NCI-H524 (cell line): ENCODE measurements at places on chromosomes 3 and 15.
A peak's percentile ranks its signal among the peaks of the same experiment; 100 is the strongest.

- no peak for DNase-seq
These were observed 31.6 kb upstream of the ABHD10 start for GRCh38 chr3:111947231-111947630.

GRCh38 chr15:70566047-70566835 is 197.1 kb downstream of the UACA start:
- no peak for DNase-seq

DNA sequence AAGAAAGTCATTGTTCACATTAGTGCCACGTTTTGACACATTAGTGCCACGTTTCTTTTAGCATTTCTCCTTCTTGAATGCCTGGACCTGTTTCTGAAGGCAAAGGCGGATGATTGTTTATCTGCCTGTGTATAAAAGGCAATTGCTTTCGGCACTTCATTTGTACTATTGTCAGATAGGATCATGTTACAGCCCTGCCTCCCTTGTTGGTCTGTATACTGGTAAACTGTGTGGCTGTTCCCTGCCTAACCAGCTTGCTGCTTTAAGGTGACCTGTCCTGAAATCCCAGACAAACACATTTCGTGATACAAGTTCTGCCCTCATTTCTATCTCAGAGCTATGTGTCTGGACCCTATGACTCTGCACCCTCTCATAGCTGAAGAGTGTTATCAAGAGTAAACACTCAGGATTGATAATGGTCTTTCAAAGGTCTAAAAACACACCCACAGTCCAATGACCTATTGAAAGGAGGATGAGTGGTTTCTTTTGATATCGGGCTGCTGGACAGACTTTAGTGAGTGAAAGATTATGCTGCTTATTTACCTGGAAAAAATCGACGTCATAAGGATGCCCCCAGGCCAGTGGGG is 276.3 kb upstream of the MCTP2 start:
- no peak for DNase-seq

DNA sequence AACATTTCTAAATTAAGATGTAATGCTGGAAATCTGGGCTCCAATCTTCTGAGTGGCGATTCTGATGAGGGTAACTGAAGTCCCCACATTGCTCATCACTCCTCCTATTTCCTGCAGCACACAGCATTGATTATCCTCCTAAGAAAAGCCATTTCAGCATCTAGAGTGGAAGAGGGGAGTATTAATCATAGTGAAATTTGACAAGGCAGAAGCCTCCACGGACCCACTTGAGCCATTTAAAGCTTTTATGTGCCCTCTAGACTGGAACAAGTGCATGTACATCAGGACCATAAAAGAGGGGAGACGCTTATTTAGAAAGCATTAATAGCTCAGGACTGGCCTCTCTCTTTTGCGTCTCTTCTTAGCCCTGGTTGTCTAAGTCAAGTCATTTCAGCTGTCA is 25.8 kb downstream of the AQP9 start:
- peak; percentile 79 for DNase-seq

DNA sequence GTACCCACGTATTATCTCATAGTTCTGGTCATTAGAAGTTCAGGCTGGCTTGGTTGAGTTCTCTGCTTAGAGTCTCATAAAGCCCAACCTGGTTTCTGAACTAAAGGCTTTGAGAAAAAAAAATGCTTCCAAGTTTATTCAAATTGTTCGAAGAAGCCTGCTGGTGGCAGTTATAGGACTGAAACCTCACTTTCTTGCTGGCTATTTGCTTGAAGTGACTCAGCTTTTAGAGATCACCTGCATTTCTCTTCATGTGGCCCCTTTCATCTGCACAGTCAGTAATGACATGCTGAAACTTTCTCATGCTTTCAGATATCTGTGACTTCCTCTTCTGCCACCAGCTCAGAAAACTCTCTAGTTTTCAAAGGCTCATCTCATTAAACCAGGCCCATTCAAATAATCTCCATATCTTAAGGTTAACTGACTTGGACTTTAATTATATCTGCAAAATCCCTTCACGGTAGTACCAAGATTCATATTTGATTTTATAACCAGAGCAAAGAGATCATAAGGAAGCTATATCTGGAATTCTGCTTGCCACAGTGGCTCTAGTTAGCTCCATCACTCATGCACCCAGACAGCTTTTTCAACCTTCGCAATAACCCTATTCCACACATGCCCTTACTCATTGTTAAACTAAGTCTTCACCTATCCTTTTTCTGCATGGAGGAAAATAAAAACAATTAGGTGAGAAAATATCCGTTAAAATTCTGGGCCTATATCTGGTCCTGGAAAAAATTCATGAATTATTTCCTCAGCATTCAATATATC is 433.8 kb upstream of the CBLB start:
- no peak for DNase-seq

- DNase-seq, result peak; percentile 50
These were observed 1.3 kb downstream of the SLC7A14 start for GRCh38 chr3:170584585-170585007.

- no peak for DNase-seq
These were observed 1035.8 kb upstream of the CFAP20DC start for GRCh38 chr3:60085649-60086048.

- no peak for DNase-seq
These were observed 415.8 kb upstream of the SUCLG2 start for GRCh38 chr3:68070186-68070585.

DNA sequence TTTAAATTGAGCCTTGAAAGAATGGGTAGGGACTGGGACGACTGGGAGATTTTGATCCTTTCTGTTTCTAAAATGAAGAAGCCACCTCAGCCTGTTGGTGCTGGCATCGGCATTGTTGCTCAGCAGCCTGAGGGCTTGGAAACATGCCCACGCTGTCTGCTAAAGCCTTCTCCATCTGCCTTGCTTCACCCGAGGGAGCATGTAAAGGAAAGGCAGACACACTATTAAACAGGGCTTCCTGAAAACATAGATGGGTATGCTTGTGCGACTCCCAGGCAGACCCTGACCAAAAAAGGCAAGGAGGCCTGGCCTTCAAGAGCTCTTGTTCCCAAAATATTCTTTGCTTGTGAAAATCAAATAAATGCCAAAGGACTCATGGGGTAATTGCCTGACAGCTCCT is 84.2 kb upstream of the SLC4A7 start:
- no peak for DNase-seq

- no peak for DNase-seq
These were observed 512.2 kb upstream of the ALCAM start for GRCh38 chr3:104854468-104854867.

DNA sequence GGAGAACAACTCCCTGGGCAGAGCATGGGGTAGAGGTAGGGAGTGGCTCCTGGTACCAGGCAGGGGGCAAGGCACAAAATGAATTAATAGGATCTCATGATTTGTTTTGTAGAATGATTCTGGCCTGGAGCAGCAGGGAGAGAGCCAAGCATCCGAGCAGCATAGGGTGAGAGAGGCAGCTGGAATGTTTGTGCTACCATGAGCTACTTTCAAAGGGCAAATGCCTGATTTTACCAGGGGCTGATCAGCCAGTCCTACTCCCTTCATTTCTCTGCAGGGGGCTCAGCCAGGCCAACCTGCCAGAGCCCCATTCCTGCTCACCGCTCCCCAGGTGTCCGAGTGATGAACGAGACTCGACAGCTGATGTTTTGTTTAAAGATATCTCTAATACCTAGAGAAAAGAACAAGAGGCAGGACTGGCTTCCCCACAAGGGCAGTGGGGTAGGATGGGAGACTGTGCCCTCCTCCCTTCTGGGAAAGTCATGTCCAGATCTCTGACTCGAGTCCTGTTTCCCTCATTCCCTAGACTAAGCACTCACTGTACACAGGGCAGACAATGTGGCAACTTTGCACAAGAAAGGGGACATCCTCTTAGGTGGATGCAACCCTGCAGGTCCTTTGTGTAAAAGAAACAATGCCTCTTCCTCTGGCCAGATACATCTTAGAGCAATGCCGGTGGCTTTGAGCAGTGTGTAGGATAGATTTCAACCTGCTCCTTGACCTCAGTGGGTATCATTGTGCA is 12.9 kb downstream of the DUOX2 start:
- DNase-seq, result no peak

DNA sequence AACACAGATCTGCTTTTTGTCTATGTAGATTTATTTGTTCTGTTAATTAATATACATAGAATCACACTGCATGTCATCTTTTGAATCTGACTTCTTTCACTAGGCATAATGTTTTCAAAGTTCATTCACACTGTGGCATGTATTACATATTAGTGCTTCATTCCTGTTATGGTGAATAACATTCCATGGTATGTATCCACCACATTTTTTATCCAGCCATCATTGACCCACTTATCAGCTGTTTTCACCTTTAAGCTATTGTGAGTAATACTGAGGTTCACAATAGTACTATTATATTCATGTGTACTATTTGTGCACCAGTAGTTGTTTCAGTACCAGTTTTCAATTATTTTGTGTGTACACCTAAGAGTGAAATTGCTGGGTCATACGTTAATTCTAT is 230.6 kb upstream of the CNTN3 start:
- DNase-seq, result no peak

DNA sequence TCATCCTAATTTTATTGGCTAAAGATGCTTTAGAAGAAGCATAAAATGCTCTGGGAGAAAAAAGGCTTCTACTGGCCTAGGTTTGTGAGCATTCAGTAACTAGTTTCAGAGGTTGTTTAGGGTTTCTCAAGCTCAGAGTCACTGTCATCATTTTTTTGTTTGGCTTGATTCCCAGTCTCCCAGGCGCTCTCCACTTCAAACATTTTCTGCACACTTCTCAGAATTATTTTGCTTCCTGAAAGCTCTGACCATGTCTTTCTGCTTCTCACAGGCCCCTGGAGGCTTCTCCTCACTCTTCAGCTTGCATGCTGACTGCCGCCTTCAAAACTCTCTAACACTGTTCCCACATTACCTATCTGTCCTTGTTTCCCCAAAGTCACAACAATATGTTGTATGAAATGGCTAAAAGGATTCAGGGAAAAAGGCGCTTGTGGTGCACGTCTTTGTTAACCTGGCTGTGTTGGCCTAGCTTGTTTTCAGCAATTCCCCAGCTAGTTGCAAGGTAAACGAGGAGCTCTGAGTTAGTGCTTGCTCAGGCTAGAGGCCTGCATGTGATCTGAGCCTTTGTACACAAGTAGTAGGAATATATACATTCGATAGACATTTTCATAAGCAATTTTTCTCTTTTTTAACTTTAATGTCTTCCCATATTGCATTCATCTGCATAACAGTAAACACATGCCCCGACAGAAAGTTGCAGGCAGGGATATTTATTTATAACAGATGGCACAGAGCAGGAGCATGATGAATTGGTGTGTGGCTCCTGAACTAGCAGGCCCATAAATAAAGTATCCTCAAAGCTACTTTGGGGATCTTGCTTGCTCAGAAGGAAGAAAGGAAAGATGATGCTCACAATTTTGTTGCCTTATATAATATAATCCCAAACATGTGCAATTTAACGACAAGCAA is 129.2 kb upstream of the DPH6 start:
- DNase-seq, result no peak

- DNase-seq, result no peak
These were observed 24.0 kb upstream of the PTPRG start for GRCh38 chr3:61537366-61537765.

- no peak for DNase-seq
These were observed 272.9 kb upstream of the TPM1 start for GRCh38 chr15:62769604-62770003.

GRCh38 chr3:156106721-156107373 is 13.5 kb upstream of the KCNAB1 start:
- DNase-seq, result no peak

- DNase-seq, result no peak
These were observed 234.5 kb downstream of the ERC2 start for GRCh38 chr3:56233742-56234141.
